ENCODE measurements at places on chromosomes 3 and 15.
A peak's percentile ranks its signal among the peaks of the same experiment; 100 is the strongest.

DNA sequence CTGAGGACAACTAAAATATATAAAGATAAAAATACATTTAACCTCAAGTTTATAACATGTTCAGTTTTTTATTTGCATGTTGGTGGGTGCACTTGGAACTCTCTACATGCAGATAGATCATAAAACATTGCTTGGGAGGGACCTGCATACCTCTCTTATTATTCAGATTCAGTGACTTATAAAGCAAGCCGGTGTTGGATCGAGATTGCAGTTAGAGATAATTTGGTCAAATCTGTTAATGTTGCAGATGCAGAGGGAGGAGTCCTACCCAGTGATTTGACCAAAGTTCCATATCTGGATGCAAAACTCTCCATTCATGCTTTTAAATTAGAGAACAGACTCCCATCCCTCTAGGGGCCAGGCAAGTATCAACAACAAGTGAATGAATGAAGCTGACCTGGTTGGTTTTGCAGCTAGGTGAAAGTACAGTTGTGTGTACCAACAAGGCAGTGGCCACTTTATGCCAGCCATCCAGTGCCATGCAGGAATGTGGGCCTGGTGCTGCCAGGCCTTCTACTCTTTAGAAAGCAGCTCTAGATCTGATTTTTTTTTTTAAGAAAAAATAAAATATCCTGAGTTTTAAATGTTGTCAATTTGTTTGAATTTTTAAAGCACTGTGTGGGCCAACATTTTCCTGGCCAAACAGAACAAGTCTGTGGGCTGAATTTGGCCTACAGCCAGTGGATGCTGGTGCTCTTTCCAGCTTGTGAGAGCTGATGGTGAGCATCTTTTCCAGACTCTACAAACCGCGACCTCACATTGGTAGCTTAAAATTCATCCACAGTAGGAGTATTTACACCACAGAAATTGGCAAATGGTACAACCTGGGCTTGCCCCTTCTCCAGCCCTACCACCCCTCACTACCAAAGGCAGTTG, 12.3 kb downstream of the CDIN1 start:
- DNase-seq = no peak

DNA sequence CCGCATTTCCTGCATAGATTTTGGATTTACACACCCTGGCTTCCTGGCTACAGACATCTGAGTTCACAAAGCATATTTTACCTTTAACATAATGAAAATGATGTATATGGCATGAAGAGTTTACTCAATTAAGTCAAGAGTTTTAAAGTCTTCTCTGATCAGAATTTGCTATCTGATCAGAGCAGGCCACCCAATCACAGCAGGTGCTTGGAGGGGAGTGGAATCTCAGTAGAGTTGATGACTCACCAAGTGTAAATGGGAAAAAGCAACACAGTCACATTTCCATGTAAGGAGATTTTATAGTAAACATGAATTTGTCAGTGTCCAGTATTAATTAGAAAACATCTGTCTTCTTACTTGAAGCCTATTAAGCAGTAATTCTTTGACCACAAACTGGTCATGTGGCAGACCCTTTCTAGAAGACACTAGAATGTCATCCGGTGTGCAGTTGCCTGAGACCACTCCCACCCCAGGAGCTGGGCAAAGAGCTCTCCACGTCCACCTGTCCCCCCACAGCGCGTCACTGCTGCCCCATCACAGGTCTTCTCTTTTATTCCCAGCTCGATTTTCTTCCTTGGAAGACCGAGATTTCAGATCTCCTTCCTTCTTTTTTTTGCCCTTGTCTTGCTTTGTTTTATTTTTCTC, 10.8 kb downstream of the MESD start:
- no peak for DNase-seq

DNA sequence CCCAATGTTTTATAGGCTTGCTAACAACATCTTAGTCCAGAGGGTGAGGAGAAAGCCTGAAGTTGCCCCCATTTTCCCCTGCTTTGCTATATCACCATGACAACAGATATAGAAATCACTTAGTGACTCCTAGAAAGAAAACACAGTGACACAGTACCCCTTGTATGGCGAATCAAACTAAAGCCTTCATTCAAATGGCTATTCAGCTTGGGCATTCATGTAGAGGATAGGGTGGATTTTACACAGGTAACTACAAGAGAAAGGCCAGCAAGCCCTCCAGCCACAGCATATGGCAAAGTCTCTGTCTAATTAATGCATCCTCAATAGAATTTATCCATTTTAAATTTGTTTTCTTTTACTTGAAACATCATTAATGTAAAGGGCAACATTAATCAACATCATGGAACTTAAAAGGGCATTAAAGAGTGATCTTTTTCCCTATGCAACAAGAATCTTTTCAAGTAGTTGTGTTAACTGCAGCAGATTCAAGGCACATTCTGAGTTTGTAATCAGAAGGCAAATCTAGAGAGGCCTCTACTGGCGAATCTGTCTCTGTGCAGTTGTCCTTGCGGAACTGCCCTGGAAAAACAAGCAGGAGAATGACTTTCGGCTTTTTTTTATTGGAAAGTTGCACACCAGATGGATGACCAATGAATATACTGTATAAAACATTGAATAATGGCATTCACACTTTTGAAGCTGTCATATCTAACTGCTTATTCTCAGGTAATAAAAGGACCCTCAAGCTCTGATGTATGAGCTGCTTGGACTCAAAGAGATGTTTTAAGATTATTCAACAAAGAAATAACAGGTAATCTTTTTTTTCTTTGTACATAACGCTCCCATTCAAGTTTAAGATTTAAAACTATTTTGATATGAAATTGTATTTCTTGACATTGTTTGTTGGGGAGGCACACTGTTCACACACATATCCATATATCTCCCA, 621.7 kb upstream of the AGTR1 start:
- no peak for DNase-seq

DNA sequence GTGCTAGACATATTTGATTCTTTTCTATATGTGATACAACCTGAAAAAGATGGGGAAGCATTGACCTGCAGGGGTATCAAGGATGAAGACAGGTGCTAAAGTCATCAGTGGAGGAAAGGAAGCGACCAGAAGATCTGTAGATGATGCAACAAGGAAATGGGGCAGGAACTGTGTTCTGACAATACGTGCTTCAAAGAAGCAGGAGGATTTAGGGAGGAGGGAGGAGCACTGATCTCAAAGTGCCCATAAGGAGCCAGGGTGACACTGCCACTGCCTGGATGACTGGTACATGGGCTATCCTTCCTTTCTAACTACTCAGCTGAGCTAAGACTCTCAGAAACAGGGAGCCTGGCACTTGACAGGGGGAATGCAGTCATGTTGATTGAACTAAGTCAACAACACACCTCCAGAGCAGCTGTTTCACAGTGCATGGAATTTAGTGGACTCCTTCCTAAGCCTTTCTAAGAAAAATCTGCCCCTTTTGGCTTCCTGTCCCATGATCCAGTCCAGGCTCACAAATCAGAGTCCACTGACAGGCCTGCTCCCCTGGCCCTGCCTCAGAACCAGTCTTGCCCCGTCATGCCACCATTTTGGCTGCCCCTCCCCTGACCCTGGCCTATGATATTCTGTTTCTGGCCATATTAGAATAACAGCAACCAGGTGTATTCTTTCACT, 12.0 kb downstream of the LYSMD4 start:
- no peak for DNase-seq

- no peak for DNase-seq
These were observed 7.6 kb upstream of the FOXP1 start for GRCh38 chr3:71591101-71591500.

- DNase-seq = no peak
These were observed 3.6 kb upstream of the CHRM5 start for GRCh38 chr15:33964665-33965040.

DNA sequence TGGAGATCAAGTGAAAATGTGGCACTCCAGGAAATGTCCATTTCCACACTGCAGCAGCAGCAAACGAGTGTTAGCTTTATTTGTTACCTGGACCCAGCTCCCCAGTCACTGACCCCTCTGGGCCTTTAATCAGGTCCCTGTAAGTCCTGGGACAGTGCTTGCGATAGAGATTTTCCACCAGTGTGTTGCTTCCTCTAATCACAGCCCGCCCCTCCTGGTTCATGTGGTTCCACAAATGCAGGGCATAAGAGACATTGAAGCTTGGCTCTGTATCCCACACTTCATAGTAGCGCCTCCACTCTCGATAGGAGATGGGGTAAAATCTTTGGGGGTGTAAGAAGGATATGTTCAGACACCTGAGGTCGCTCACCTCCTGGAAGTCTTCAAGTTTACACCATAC, 8.0 kb downstream of the A4GNT start:
- no peak for DNase-seq

DNA sequence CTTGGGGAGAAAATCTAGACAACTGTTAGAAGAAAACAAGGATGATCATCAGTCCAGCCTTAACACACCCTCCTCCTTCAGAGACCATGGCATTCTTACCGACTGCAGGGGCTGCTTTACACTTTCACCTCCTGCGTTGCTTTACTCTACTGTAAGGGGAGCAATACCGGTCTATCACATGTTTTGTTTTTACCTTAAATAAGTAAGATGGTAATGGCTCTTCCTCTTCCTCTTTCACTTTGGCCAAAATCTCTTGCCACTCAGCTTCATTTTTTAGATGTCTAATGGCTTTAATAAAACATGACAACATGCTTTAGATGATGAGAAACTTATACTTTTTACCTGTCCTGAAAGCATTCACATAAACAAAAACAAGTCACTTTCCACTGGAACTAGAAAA, 33.4 kb upstream of the STIMATE start:
- DNase-seq = no peak

DNA sequence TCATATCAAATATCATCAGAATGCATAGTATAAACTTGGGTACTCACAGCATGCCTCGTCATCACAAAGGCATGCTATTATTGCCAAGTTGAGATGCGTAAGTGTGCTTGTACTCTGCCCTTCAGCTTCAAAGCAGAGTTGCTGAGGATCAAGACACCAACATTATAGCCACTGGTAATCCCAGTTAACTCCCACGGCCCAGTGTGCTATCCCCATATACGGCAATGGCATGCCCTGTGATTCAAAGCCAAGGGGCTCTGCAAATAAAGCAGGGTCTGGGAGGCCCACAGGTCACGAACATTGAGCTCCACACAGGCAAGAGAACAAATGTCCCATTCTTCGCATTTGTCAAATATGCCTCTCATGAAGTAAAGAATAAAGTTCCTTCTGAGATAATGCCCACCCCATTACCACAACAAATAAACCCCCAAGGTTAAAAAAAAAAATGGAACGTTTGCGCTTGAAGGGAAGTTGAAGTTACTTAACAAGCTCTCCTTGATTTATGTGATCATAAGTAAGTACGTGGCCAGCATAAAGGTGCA, 298.1 kb upstream of the NECTIN3 start:
- DNase-seq = no peak

DNA sequence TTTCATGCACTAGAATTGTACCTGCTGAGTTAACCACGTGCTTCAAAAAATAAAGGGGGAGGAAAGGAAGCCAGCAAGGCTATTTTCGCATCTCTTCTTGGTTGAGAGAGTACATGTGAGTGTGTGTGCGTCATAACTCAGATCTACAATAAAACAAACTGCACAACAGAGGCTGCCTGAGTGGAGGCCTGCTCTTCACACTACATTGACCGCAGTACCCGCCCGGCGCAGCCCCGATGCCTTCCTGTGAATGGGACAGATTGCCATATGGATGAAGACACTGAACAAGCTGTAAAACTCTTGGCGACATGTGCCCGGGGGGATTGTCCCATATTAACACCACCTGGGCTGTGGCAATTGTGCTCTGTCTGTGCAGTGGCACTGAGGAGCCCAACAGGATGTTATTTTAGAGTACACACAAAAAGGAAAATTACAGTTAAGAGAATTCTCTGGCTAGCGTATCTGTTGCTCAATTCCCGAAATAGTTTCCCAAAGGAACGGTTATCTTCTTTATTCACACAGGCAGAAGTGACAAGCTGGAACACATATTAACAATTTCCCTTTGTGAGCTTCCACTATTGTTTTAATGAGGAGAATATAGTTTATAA, 551.5 kb downstream of the FOXP1 start:
- peak; percentile 70 for DNase-seq

DNA sequence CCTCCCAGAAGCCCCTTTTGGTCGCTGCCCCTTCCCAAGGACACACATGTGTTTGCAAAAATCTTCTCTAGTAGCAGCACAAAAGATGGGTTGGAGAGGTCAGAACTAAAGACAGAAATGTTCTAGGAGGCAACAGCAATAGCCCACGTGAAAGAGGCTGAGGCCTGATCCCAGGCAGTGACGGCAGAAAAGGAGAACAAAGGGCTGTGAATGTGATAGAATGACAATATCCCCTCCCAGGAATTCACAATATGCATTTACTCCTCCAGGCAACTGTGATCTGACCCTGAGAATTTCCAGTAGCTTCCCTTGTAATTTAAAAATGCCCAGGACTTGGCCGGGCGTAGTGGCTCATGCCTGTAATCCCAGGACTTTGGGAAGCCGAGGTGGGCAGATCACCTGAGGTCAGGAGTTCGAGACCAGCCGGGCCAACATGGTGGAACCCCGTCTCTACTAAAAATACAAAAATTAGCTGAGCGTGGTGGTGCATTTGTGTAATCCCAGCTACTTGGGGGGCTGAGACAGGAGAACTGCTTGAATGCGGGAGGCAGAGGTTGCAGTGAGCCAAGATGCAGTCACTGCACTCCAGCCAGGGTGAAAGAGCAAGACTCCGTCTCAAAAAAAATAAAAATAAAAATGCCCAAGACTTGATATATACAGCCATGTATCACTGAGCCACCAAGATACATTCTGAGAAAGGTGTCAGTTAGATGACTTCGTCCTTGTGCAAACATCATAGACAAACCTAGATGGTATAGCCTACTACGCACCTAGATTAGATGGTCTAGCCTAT, 43.6 kb upstream of the PIAS1 start:
- DNase-seq = no peak

DNA sequence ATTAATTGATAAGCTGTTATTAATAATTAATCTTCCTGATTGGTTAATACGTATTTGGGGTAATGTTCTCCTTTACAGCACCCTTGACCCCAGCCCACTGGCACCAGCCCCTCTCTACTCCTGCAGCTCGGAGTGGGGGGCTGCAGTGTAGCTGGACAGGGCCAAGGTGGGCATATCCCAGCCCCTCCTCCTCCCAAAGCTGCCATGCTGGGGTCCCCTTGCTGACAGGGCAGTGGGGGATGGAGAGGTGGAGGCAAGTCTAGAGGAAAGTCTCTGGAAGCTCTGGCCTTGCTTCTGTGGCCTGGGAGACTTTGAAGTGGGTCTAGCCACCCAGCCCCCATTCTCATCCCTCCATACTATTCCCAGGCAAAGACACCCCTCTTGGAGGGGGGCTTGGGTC, 35.8 kb downstream of the HCN4 start:
- DNase-seq = no peak

All from CD4-positive, alpha-beta T cell treated with Interleukin-15 for 1 hour (primary cell).